ENCODE measurements at places on chromosomes 13 and 19.

- DNase-seq, result no peak
These were observed 87.8 kb downstream of the KLF12 start for GRCh38 chr13:74046431-74046830.

- no peak for DNase-seq
These were observed 601.0 kb downstream of the FGF9 start for GRCh38 chr13:22271903-22272302.

- no peak for DNase-seq
These were observed 61.1 kb downstream of the GPC5 start for GRCh38 chr13:91459485-91459884.

DNA sequence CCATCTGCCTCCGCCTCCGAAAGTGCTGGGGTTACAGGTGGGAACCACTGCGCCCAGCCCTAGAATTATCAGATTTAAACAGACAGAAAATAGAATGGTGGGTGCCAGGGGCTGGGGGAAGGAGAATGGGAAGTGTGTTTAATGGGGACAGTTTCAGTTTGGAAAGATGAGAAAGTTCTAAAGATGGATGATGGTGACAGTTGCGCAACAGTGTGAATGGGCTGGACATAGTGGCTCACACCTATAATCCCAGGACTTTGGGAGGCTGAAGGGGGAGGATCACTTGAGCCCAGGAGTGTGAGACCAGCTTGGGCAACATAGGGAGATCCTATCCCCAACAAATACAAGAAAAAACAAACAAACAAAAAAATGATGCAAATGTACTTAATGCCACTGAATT lies 15.9 kb downstream of the KANK2 start:
- no peak for DNase-seq

DNA sequence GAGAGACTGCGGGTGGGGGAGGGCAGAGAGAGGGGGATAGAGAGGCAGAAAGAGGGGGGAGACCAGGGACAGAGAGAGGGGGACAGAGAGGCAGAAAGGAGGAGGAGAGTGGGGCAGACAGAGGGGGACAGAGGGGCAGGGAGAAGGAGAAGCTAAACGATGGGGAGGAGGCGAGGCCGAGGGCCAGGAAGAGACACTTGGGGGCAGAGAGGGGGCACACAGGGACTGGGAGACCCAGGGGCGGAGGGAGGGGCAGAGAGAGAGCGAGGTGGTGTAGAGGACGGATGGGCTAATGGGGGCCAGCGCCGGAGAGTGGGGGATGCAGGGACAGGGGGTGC lies 666 bp downstream of the MEIS3 start:
- no peak for DNase-seq

DNA sequence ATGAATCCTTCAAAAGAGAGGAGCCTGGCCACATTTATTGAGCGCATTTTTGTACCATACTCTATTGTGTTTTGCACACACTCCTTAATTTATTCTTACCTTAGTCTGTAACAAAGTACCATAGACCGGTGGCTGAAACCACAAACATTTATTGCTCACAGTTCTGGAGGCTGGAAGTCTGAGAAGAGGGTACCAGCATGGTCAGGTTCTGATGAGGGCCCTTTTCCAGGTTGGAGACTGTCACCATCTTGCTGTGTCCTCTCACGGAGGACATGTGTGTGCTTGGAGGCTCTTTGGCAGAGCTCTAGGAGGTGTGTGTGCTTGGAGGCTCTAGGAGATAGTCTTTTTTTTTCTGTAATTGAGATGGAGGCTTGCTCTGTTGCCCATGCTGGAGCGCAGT lies 2.1 kb downstream of the ZNF331 start:
- DNase-seq, result no peak

GRCh38 chr13:73870970-73871935 lies 263.0 kb downstream of the KLF12 start:
- DNase-seq, result peak; percentile 8

DNA sequence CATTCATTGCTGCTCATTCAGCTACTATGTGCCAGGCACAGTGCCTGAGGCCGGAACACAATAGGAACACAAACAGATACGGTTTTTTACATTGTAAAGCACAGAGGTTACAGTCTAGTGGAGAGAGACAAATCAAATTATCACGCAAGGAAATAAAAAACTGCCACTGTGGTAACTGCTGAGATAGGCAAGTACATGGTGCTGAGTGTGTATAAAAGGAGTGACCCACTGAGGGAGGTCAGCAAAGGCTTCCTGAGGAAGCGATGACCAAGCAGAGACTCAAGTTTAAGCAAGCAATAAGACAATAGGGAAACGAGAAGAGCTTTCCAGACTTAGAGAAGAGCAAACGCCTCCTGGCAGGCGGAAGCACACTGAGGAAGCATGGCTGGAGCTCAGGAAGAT lies 56.4 kb downstream of the NUFIP1 start:
- no peak for DNase-seq

DNA sequence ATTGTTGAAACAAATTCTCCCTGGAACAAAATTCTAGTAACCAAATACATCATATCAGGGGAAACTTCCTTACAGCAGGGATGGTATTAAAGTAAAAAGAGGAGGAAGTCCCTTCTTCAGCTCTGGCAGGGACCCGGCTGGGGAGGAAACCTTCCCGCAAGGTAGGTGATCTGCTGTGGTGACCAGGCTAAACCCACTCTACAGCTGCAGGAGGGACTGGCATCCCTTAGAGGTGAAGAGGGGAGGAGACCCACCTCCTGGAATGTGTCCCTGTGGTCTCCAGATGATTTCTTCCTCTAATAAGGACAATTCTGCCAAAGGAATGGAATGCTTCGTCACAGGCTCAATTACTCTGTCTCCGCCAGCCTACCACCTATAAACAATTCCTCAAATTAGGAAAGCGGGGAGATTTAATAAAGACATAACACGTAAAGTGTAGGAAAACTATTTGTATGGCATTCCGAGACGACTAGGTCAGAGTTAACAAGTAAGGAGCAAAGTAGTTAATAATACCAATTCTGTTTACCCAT lies 637 bp upstream of the PDS5B start:
- no peak for DNase-seq

- DNase-seq, result no peak
These were observed 161.6 kb downstream of the PAN3 start for GRCh38 chr13:28299916-28300315.

GRCh38 chr13:73672492-73672891 lies 461.7 kb downstream of the KLF12 start:
- DNase-seq, result peak; percentile 96

- DNase-seq, result no peak
These were observed 5.2 kb upstream of the ATP1A3 start for GRCh38 chr19:41999071-41999877.

- DNase-seq, result peak; percentile 10
These were observed 1589.1 kb upstream of the SPRY2 start for GRCh38 chr13:81929988-81930387.

GRCh38 chr13:111248822-111249221 lies 71.6 kb upstream of the TEX29 start:
- DNase-seq, result no peak

GRCh38 chr19:12833738-12834565 lies 427 bp downstream of the RTBDN start:
- no peak for DNase-seq

GRCh38 chr13:90538063-90538462 lies 809.4 kb upstream of the MIR17HG start:
- DNase-seq, result no peak

DNA sequence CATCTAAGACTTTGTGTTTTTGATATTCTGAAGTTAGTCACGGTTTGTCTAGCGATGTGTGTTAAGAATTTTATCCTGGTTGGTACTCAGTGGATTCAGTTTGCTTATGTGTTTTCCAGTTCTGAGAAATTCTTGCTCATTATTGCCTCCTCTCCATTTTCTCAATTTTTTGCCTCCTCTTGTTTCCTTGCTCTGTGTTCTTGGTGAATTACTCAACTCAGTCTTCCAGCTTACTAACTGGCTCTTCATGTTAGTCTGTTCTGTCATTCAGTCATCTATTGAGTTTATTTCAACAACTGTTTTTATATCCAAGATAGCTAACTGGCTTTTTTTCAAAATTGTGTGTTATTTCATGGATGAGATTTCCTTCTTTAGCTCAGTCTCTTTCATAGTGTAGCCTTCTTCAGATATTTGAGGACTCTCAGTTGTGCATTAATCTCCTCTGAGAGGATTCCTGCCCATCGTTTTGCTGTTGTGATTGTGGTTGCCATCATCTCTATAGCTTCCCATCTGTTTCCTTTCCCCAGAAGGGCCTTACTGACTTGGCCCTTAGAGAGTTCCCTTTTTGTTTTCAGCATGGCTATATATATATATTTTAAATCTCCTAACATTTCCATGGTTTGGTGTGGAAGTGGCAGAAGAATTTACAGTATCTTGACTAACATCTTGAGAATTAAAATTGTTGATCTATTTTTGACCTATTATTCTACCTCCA lies 6.2 kb downstream of the SETDB2 start:
- no peak for DNase-seq

- DNase-seq, result no peak
These were observed 10.1 kb upstream of the MBNL2 start for GRCh38 chr13:97212004-97212403.

DNA sequence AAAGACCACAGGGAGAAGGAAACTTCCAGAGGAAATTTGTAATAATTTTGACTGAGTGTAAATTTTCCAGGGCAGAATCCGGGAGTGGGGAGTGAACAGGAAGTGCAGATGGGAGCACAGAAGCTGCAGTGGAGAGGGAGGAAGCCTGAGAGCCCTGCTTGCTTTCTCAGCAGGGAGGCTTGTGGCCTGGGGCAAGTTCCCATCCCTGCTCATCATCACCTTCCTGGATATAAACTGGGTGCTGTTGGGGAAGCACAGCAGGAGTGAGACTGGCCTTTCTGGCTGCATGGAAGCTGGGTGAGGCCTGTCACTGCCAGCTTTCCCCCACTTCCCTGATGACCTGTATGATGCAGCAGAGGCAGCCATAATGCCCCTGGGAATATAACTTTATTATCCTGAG lies 532.9 kb downstream of the SLITRK6 start:
- peak; percentile 8 for DNase-seq

- no peak for DNase-seq
These were observed 435.6 kb downstream of the FOXO1 start for GRCh38 chr13:40230833-40231266.

DNA sequence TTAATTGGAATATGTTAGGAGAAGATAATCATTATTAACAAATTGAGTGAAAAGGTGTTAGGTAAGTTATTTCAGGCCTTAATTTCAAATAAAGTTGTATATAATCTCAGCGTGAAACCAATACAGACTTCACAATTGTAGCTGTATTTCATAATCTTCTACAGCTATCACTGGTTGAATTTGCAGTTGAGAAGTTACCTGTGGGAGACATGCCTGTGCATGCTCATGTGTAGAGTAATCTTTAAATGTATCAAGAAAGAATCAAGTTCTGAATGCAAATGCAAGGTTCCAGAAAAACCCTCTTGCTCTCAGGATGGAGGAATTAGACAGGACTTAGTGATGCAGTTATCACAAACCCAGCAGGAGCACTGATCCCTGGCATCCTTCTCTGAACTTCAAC lies 938.4 kb upstream of the SLC10A2 start:
- no peak for DNase-seq

- DNase-seq, result peak; percentile 2
These were observed 822 bp upstream of the ZNF274 start for GRCh38 chr19:58181902-58182576.

- peak; percentile 95 for DNase-seq
These were observed 73.2 kb upstream of the MEDAG start for GRCh38 chr13:30832845-30833332.

DNA sequence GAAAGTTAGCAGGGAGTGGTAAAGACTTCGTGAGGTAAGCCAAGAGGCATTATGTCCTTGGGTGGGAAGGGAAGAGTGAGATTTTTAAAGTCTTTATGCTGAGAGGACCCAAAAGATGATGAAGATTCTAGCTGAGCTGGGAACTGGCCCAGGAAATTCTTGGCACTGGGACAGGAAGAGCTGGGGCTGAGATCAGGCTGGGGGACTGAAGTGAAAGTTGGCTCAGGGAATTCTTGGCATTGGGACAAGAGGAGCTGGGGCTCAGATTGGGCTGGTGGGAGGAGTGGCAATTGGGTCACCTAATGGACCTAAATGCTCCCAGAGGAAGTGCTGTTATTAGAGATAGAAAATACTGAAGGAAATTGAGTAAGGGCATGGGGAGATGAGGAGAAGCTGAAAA lies 8.8 kb downstream of the SCEL start:
- no peak for DNase-seq

GRCh38 chr13:30880856-30881155 lies 25.3 kb upstream of the MEDAG start:
- no peak for DNase-seq

DNA sequence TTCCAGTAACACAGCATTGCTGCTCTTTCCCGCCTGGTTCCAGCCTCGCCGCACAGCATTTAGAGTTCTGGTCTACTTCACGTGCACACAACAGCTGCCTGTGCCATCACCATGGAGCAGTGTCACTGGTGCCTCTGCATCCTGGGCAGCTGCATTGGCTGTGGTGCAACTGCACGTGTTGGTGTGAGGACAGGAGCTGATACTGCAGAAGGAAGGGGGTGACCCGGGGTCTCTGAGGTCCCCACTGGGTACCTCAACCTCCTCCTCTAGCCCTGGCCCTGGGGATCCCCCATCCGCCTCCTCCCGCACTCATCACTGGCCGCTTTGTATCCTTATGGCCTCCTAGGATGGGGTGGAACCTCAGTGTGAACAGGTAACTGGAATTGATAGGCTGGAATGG lies 112.5 kb downstream of the SOX1 start:
- no peak for DNase-seq

GRCh38 chr19:5494773-5495172 lies 39.6 kb downstream of the ZNRF4 start:
- no peak for DNase-seq

Data from DMS153 (cell line).